ENCODE measurements at places on chromosomes 6 and 20.

DNA sequence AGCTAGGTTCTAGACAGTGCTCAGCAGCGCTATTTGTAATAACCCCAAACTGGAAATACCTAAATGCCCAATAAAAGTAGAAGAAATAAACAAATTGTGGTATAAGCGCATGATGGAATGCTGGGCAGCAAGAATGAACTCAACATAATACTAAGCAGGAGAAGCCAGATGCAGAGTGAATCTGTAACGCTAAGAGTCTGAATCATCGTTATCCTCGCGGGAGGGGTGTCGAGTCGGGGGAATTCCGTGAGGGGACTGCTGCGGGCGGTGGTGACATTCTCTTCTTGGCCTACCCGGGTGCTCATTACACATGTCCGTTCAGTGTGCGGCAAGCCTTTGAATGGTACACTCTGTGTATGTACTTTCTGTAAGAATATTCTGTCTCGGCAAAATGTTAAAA, 83.7 kb downstream of the SULF2 start:
- DNase-seq, result no peak

DNA sequence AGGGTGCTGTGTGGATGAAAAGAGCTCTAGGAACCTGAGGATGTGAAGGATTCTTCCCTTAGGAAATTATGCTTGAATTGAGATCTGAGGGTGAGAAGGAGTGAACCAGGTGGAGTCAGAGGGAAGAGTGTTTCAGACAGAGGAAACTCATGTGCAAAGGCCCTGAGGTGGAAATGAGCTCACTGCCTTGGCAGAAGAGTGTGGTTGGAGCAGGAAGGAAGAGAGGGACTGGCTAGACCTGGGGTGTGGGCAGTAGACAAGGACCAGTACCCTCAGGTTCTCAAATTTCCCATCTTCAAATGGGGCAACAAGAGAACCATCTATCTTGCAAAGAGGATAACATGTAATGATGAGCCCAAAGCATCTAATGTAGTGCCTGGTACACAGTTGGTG, 24.0 kb upstream of the GTSF1L start:
- DNase-seq, result no peak

GRCh38 chr6:17059022-17059421, 42.8 kb upstream of the STMND1 start:
- no peak for DNase-seq

DNA sequence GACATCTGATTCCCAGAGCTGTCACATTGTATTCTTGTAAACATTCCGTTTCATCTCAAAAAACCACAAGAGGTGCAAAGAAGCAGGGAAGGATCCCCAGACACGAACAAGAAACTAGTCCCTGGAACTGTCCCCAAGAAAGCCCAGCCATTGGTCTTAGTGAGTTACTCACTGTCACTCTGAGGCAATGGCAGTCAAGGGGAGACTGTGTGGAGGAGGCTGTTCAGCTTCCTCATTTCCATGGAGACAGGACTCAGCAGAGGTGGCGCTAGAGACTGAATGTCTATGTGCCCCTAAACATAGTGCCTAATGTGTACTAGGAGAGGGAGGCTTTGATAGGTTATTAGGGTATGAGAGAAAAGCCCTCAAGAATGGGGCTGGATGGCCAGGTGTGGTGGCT, 11.1 kb downstream of the ULBP1 start:
- DNase-seq, result no peak

- DNase-seq, result no peak
These were observed 810.8 kb downstream of the GRIK2 start for GRCh38 chr6:102204351-102204750.

- peak; percentile 82 for DNase-seq
These were observed 36.3 kb upstream of the TGM2 start for GRCh38 chr20:38201356-38201755.

DNA sequence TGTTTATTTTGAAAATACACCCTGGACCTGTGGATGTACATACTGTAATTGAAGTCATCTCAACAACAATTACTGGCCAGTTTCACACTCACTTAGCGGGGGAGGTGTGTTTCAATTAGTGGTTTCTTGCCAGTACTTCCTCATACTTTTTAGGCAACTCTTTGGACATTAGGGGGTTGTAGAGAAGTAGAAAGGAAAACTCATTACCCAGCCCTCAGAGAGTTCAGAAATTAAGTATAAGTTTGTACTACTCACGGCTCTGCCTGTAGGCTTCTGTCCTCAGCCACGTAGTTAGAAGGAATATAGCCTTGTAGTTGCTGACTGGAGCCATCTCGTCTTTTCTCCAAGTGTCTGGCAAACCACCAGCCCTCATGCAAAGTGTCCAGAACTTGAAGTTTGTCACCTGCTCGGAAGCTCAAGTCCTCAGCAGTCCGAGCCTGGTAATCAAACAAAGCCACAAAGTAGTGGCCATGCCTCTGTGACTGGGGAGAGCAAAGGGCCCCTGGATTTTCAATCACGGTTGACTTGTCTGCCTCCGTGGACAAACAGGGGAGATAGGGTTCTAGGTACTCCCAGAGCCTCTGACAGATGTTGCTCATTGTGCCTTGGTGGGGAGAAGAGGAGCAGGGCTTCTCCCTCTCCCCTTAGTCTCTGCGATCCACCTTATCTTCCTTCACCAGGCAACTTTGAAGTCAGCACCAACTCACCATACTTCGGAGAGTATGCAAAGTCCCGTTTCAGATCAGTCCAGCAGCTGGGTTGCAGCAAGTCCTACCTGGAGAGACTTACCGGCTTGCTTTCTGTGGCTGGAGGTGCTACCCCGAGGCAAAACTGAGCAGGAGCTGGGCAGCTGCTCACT, 749 bp downstream of the FRK start:
- DNase-seq, result no peak

- no peak for DNase-seq
These were observed 204.7 kb upstream of the ARG1 start for GRCh38 chr6:131368198-131368911.

DNA sequence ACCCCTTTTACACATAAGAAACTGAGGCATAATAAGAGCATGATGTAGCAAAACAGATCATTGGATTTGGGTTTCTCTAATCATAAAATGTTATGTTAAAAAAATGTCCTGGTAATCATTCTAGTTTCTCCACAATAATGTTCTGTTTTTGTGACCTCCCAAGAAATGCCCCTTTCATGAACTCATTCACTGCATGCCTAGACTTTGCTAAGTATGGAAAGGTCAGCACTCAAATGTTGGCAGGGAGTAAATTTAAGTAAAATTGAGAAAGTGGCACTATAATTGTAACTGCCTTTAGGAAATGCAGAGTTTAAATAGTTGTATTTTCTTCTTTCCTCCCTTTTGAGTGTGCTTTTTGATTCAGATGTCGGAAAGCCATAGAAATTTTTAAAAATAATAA, 48.5 kb upstream of the ID4 start:
- DNase-seq, result no peak

GRCh38 chr6:41700463-41701347, 34.7 kb downstream of the TFEB start:
- DNase-seq, result no peak

DNA sequence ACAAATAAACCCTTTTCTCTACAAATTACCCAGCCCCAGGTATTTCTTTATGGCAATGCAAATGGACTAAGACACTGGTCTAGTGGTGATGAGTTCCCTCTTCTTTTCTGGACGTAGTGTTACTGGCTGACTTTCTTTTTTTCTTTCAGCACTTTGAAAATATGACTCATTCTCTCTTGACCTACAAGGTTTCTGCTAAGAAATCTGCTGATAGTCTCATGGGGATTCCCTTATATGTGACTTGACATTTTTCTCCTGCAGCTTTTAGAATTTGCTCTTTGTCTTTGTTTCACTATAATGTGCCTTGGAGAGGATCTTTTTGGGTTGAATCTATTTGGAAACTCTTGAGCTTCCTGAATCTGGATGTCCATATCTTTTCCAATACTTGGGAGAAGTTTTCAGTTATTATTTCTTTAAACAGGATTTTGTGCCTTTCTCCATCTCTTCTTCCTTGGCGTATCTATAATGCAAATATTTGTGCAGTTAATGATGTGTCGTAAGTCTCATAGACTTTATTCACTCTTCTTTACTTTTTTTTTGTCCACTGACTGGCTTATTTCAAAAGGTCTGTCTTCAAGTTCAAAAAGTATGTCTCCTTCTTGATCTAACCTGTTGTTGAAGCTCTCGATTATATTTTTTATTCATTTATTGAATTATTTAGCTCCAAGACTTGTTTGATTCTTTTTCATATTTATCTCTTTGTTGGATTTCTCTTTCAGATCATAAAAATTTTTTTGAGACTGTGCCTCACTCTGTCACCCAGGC, 42.2 kb upstream of the TPD52L1 start:
- no peak for DNase-seq

- DNase-seq, result no peak
These were observed 23.7 kb upstream of the PSMF1 start for GRCh38 chr20:1094751-1095150.

GRCh38 chr6:44789806-44790205, 402.3 kb downstream of the CDC5L start:
- DNase-seq, result no peak

- DNase-seq, result no peak
These were observed 39.1 kb upstream of the AKIRIN2 start for GRCh38 chr6:87741001-87741650.

DNA sequence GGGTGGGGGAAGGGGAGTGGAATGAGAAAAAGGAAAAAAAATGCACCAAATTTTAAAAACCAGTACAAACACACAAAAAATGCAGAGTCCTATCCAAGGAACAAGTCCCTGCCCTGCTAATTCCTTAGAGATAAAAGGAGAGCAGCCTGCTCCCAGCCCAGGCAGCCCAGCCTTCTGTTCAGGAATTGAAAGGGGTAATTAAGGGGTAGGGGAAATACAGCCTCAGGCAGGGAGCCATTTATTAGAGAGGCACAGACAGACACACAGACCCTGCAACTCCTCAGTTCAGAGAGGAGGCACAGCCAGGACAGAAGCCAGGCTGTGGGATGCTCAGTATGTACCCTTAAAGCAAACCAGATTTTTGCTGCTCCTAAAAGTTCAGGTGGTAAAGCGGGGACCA, 137.2 kb downstream of the EYA2 start:
- DNase-seq, result no peak

- DNase-seq, result no peak
These were observed 13.5 kb upstream of the MAFB start for GRCh38 chr20:40702504-40702903.

DNA sequence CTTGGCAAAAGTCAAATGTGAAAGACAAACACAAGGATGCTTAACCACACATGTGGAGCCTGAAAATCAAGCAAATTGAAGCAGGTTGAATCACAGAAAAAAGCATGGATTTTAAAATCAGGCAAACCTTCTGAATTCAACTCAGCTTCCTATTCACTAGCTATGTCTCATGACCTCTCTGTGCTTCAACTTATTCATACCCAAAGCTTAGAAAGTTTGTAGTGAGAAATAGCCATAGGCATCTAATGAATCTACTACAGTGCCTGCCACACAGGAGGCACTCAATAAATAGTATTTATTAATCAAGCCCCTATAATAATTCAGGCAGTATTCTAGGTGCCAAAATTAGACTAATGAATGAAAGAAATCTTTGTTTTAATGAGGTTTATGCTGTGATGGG, 112.2 kb upstream of the TNFAIP3 start:
- DNase-seq, result peak; percentile 32

DNA sequence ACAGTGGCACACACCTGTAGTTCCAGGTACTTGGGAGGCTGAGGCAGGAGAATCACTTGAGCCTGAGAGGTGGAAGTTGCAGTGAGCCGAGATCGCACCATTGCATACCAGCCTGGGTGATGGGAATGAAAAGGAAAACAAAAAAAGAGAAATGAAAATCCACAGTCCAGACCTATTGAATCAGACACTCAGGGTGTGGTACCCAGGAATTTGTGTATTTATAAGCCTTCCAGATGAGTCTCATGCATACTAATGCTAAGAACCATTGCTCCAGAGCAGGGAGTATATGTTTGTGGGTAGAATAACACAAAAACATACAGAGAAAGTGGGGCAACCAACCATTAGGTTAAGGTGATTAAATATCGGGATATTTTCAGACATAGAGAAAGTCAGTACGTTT, 36.1 kb upstream of the PLCB4 start:
- DNase-seq, result no peak

DNA sequence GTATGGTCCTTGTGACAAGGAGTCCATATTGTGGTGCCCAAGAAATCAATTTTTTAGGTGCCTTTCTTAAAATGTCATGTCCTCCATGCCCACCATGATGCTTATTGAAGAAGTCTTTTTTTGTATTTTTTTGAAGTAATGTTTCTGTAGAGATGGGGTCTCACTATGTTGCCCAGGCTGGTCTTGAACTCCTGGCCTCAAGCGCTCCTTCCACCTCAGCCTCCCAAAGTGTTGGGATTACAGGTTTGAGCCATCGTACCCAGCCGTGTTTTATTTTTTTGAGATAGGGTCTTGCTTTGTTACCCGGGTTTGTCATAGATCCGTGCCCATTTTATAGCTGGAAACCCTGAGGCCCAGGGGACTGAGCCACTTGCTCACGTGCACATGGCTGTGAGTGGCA, 238.3 kb downstream of the ATXN1 start:
- no peak for DNase-seq

GRCh38 chr20:48153523-48153922, 368.2 kb upstream of the SULF2 start:
- no peak for DNase-seq

DNA sequence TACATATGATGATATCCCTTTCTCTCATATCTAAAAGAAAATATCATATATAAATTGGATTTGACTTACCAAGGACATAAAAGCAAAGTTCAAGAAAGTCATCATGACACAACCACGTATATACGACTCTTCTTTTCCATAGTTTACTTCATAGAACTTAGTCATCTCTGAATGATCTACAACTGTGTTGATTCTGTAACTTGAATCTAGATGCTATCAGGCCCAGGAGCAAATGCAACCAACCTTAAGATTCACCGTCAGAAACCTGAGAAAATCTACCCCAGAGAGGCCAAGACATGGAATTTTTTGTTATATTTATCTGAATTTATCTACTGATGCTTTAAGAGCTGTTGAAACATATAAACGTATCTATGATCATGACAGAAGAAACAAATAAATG, 165.6 kb downstream of the PDE10A start:
- DNase-seq, result no peak

- DNase-seq, result no peak
These were observed 6.3 kb downstream of the EBF4 start for GRCh38 chr20:2698912-2699311.
